ENCODE measurements at places on chromosomes 6 and 20.

- no peak for DNase-seq
These were observed 37.0 kb upstream of the IER3 start for GRCh38 chr6:30781395-30781742.

GRCh38 chr6:34837528-34837927 lies 45.6 kb downstream of the BLTP3A start:
- no peak for DNase-seq

GRCh38 chr6:10586302-10586701 lies 65.2 kb downstream of the GCNT2 start:
- no peak for DNase-seq

DNA sequence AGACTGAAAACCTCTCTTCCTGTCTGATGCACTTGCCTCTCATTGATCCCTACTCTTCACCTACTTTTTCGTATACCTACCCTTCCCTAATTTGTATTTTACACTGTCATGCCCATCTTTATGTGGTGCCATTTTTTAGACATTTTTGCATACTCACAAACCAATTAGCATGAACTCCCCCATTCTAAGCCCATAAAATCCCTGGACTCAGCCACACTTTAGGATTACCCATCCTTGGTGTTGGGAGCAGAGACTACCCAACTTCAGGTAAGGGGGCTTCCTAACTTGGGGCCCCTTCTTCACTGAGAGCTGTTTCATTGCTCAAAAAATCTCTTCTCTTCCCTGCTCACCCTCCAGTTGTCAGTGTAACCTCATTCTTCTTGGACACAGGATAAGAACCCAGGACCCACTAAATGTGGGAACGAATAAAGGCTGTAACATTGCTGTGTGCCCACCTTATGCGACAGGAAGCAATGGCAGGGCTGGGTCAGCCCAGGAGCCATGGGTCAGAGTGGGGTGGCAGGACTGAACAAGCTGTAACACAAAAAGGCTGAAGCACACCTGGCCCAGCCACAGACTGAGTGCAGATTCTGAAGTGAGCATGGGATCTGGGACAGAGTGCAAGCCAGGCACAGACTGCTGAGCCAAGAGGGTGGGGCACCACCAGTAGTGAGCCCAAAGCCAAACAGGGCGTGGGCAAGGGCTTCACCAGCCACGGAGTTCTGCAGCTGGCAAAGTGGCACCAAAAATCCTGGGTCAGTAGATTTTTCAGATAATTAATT lies 789.1 kb upstream of the HS3ST5 start:
- no peak for DNase-seq

DNA sequence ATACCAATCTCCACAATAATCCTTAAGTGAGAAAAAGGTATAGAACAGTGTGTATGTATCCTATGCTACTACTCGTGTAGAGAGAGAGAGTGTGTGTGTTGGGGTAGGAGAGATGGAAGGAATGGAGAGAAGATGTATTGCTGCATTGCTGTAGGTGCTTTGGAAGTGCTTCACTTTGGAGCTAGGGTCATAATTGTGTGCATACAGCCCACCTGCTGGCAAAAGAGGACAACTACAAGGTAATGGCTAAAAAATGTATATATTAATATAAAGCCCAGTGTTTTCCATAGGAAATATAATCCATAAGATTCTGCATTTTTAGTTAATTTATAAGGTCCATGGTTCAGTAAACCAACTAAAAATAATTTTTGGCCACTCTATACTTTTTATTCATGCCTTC lies 36.1 kb downstream of the SERAC1 start:
- peak; percentile 20 for DNase-seq

DNA sequence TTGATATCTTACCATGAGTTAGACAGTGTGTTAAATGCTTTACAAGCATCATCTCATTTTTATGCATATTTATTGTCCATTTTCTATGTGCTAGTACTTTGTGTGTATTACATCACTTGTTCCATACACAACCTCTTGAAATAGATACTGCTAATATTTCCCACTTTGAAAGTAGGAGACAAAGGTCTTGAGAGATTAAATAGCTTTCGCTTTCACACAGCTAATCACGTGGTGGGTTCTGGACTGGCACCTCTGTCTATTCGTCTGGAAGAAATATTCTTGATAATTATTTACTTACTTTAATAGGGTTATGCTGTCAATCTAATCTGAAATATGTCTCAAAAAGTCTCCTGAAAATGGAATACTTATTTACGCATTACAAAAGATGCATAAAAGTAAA lies 30.2 kb downstream of the EPHA7 start:
- DNase-seq, result no peak

DNA sequence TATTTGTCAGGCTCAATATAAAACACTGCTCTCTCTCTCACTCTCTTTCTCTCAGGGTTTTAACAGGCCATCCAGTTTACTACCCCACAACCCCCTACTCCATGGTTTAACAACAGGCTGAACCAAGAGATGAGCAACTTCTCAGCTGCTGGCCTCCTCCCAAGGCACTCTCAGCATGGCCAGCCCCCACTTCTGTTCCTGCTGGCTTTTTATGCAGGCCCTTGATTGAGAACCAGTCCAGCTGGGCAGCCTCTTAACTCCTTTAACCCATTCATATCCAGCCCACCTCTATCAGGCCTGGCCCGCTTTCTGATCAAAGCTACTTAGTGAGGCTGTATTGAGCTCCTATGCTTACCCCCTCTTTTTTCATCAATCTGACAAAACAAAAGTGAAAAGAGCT lies 346.8 kb upstream of the POU3F2 start:
- peak; percentile 78 for DNase-seq

- DNase-seq, result no peak
These were observed 92.7 kb downstream of the FAM217A start for GRCh38 chr6:3986241-3986640.

DNA sequence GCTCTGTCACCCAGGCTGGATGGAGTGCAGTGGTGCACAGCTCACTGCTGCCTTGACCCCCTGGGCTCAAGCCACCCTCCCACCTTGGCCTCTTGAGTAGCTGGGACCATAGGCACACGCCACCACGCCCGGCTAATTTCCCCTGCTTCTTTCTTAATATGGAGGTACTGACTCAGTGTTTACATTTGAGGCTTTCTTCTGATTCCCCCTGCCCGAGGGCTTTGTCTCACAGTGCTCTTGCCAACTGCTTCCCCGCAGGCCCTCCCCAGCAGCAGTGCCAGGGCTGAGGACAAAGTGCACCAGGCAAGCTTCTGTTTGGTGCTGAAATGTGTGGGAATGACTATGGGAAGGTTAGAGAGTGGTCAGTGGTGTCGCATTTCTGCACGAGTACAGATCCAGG lies 34.8 kb downstream of the NR2E1 start:
- peak; percentile 4 for DNase-seq

- DNase-seq, result no peak
These were observed 215.5 kb downstream of the ALDH8A1 start for GRCh38 chr6:134734312-134734869.

DNA sequence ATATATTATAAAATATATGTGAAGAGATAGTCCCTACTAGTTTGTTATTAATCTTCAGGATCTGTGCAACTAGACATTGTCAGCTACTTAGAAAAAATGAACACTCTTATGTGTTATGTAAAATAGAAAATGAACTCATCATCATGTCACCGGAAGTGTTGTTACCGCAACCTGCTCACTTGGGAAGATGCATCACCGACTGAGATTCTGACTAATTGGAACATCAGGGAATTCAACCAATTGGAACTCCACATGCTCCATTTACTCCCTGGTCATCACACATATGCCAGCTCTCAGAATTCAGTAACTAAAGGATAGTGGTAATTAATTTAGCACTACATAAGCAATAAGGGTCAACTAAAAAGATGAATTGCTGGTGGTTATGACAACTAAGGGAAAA lies 16.7 kb upstream of the B3GAT2 start:
- DNase-seq, result no peak

DNA sequence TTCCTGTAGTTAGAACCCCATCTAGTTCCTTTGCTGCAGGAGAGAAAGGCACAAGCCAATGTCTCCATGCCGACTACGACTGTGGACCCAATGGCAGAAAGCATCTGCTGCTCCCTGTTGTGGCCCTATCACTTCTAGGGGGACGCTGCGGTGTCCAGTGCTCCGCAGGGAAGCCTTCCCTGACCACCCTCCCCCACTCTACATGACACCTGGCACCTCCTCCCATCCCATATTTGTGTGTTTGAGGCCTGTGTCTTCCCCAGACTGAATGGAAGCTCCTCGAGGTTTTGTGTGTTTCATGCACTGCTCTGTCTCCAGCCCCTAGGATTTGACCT lies 159.5 kb downstream of the DTNBP1 start:
- DNase-seq, result no peak

DNA sequence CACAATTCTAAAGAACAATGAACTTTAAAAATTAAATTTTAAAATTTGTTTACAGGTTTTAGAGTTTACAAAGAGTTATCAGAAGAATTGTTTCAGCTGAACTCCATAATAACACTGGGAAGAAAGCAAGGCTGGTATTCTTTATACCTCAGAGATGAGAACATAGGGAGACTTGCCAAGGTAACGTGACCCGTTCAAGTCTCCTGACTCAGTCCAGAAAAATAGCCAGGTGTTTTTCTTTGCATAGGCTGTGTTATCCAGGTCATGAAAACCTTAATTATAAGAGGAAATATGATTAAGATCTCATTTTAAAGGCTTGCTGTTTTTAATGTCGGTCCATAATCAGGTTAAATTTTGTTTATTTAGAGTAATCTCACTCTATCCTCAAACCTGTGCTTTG lies 8.5 kb upstream of the C6orf141 start:
- DNase-seq, result no peak

DNA sequence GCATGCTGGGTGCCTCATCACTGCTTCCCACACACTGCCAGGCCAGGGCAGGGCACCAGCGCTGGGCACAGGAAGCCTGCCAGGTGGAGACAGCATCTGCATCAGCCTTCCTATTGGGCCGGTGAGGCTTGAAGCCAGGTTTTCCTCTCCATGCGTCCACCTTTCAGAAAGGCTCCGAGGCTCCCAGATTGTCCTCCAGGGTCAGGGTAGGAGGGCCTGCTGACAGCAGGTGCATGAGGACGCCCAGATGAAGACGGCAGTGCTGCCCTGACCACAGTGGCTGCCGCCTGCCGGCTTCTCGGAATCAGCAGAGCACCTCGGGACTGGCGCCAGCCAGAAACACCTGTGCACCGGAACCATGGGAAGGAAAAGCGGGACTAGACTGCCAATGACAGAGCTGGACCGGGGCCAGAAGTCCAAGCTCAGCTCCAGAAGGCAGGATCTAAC lies 170.5 kb upstream of the CST7 start:
- DNase-seq, result no peak

- peak; percentile 91 for DNase-seq
These were observed 1.8 kb downstream of the EPHA7 start for GRCh38 chr6:93417421-93418013.

DNA sequence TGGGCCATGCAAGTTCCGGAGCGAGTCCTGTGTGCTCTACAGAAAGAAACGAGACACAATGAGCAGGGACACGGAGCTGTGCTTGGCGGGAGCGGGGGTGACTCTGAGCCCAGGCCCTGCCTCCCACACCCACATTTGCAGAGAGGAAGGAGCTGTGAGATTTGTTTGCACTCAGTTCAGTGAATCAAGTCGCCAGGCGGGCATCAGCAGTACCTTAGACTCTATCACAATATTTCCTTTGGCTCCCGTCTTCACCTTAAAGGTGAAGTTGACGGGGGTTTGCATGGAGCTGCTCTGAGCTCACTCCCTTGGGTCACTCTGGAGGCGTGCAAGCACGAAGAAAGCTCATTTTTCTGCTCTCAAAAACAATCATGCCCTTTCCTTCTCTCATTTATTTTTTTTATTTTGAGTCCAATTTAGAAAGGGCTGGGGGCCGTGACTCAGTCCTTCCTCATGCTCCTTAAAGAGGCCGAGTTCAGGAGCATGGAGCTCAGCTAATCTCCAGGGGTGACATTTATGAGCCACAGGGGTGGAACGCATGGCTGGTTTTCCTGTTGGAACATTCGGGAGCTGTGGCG lies 188.2 kb downstream of the NFATC2 start:
- DNase-seq, result no peak

DNA sequence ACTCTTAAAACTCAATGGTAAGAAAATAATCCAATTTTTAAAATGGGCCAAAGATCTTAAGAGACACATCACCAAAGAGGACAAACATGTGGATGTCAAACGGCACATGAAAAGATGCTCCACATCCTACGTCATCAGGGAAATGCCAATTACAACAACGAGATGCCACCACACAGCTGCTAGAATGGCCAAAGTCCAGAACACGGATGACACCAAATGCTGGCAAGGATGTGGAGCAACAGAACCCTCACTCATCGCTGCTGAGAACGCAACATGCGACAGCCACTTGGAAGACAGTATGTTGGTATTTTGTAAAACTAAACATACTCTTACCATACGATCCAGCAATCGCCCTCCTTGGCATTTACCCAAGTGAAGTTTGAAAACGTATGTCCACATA lies 132.8 kb upstream of the CDH4 start:
- DNase-seq, result no peak

DNA sequence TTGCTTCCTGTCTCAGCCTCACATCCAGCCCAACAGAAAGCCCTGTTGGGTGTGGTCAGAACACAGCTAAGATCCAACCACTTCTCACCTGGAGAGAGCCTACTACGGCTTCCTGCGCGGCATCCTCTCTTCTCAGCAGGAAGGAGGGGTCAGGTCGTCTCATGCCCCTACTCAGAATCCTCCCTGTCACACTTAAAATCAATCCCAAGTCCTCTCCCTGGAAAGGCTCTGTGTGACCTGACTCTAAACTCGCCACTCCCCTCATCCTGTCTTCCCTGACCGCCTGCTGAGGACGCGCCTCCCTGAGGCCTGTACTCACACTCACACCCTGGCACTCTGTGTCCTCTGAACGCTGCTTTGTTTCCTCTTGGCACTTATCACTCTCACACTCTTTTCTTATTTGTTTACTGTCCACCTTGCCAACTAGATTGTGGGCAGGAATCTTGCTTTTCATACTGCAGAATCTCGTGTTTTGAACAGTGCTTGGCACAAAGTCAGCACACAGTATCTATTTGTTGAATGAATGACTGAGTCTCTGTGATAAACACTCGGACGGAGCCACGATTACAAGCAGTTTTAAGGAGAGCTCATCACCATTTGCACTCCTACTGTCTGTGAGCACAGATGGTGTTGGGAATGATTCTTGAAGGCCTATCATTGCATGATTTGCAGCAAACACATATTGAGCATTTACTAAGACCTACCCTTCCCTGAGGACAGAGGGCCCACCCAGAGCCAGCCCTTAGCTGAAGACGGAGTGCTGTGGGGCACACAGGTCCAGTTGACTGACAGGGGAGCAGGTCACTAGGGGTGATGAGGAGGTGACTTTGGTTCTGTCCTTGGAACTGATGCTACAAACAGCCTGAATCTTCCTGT lies 18.7 kb downstream of the RAB5IF start:
- peak; percentile 5 for DNase-seq

GRCh38 chr20:53883098-53883911 lies 187.1 kb downstream of the BCAS1 start:
- no peak for DNase-seq

Measured in brain (organoid and tissue), 16 donors.